HFFc6 (cell line): ENCODE measurements at places on chromosomes 1 and 21. TPM values are rescaled to one million over a fixed set of nuclear protein-coding genes. Genes with fewer than 3 reads are reported as not detected.
A peak's percentile ranks its signal among the peaks of the same experiment; 100 is the strongest.

PPIAL4G gene
- total RNA-seq, result not detected in 3 replicates

RGS4 gene
- total RNA-seq, result 37.6 to 48.3 TPM (median 42.3 TPM) in 3 replicates

ADCY10 gene
- total RNA-seq, result 0.05 to 0.36 TPM in 2 of 3 replicates, not detected in the other

DNA sequence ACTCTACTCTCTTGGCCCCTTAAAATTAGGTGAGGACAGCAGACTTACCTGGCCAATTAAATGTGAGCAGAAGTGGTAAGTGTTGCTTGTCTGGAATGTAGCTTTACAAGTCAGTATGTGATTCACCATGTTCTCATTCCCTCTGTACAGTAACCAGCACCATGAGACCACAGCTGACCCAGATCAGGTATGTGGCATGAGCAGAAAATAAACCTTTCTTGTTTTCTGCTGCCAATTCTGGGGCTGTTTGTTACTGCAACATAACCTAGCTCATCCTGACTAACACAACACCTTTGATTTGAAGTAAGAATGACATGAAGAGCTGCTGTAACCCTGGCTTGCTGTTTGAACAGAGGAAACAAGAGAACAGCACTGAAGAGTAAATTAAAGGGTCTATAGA lies 24.9 kb downstream of the ITPKB start:
- H3K27me3 ChIP-seq, result no peaks in the 10 kb centered on the region
- H3K4me1 ChIP-seq, result peaks cover 19% of the 10 kb centered on the region
- no peak for DNase-seq
- peaks cover 4% of the 10 kb centered on the region; the same call in 1 of the 2 replicates for H3K36me3 ChIP-seq
- H3K27ac ChIP-seq, result no peak overlapping the region

GCSAML gene
- not detected in 3 replicates for total RNA-seq

DNA sequence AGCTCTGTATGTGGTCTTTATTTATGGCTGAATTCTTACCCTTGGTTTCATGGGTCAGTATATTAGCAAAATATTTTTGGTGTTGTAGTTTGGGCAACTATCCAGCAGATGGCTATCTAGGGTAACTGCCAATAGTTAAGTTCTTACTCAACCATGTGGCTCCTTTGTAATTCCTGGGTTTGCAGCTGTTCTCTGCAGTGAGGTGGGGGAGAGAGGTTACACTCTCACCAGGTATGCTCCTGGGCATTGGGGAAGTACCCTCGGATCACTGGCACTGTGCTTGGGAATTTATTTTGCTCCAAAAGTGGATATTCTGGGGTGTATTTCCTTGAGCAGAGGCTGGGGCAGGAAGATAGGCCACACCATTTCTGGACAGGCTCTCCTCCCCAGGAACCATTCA lies 436.7 kb upstream of the TMPRSS15 start:
- H3K27ac ChIP-seq, result no peak overlapping the region
- H3K4me3 ChIP-seq, result no peak overlapping the region
- no peaks in the 10 kb centered on the region for H3K4me1 ChIP-seq
- no peaks in the 10 kb centered on the region for H3K36me3 ChIP-seq

GRCh38 chr1:2840036-2840809 lies 38.7 kb upstream of the TTC34 start:
- H3K27me3 ChIP-seq, result peaks cover 1% of the 10 kb centered on the region
- H3K4me3 ChIP-seq, result no peak overlapping the region
- H3K27ac ChIP-seq, result no peak overlapping the region
- DNase-seq, result no peak
- H3K36me3 ChIP-seq, result no peaks in the 10 kb centered on the region; the same call in 1 of the 2 replicates

SHE gene
- total RNA-seq, result not detected in 3 replicates

- no peak overlapping the region for H3K27ac ChIP-seq
- peaks cover 3% of the 10 kb centered on the region; the same call in 1 of the 2 replicates for H3K27me3 ChIP-seq
- H3K4me1 ChIP-seq, result peaks cover 6% of the 10 kb centered on the region; the same call in 1 of the 2 replicates
- H3K4me3 ChIP-seq, result no peak overlapping the region
- DNase-seq, result no peak
- H3K36me3 ChIP-seq, result peaks cover 5% of the 10 kb centered on the region; the same call in 1 of the 2 replicates
Observed at GRCh38 chr1:240058049-240058448, 33.6 kb upstream of the FMN2 start.

DNA sequence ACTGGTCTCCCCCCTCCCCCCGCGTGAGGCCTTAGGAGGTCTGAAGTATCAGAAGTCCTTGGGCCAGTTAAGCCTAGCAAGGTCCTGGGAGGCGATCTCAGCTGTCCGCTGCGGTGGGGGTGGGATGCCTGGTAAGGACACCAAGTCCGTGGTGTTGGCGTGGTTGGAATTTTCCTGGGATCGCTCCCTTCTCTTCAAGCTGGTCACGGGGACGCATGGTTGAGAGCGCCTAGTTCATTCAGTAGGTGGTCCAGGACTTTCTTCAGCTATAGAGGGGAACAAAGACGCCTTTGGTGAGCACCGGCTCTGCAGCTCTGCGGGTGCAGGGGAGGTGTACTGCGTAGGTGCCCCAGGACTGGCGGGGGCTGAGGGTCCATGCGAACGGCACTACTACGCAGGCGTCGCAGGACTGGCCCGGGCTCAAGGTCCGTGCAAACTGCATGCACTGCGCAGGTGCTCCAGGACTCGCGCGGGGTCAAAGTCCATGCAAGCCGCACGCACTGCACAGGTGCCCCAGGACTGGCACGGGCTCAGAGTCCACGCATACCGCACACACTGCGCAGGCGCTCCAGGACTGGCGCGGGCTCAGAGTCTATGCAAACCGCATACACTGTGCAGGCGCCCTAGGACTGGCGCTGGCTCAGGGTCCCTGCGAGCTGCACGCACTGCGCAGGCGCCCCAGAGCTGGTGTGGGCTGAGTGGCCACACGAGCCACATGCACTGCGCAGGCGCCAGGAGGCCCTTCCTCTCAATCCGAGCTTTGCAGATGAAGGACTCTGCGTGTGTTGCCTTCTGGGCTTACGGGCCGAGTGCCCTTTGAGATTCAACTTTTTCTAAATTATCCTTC lies 36.6 kb upstream of the HMGN1 start:
- H3K27me3 ChIP-seq, result peaks cover 4% of the 10 kb centered on the region; the same call in 1 of the 2 replicates
- peaks cover 5% of the 10 kb centered on the region; the same call in 1 of the 2 replicates for H3K36me3 ChIP-seq
- peak overlapping the region; percentile 59 for H3K27ac ChIP-seq

GRCh38 chr1:156816561-156817328 lies at the start of gene SH2D2A:
SH2D2A (minus strand) TSS chr1:156816848; CDS start chr1:156816708, 140 bp downstream.
- 0 out of 2 replicates have a peak within 1 kb of the TSS, but pooled peaks have one; percentile 4 for H3K4me3 ChIP-seq
- H3K4me1 ChIP-seq, result peaks cover 48% of the 10 kb centered on the region
- H3K36me3 ChIP-seq, result no peaks in the 10 kb centered on the region
- no peak within 1 kb of the TSS; the same call in 1 of the 2 replicates for H3K27ac ChIP-seq

- H3K4me1 ChIP-seq, result peaks cover 10% of the 10 kb centered on the region
- no peak overlapping the region for H3K27ac ChIP-seq
- H3K36me3 ChIP-seq, result peaks cover 10% of the 10 kb centered on the region
- no peak overlapping the region for H3K4me3 ChIP-seq
- H3K27me3 ChIP-seq, result peaks cover 6% of the 10 kb centered on the region
Observed at GRCh38 chr1:205994346-205994745, 8.8 kb downstream of the RAB7B start.

DNA sequence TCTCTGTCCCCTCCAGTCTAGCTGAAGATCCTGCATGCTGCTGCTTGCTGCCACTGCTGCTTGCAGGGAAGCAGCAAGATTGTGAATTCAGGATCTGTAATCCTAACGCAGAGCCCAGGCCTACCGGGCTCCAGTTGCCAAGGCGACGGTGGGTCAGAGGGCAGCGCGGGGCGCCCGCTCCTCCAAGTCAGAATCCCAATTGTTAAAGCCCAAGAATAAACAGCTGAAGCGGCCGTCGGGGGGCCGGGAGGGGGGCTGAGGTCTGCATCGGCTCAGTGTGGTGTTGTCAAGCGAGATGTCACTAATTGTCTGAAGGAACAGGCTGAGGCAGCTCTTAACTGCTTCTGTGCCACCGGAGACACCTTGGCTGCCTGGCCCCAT lies 36.8 kb downstream of the AHDC1 start:
- DNase-seq, result no peak
- peaks cover 5% of the 10 kb centered on the region for H3K27me3 ChIP-seq
- H3K4me1 ChIP-seq, result peaks cover 90% of the 10 kb centered on the region
- H3K36me3 ChIP-seq, result no peaks in the 10 kb centered on the region
- H3K27ac ChIP-seq, result peak overlapping the region; percentile 78; the same call in 1 of the 2 replicates
- 0 out of 2 replicates have a peak overlapping the region, but pooled peaks have one; percentile 69 for H3K4me3 ChIP-seq

GRCh38 chr1:42747125-42747524 lies 7.1 kb upstream of the CLDN19 start:
- H3K4me3 ChIP-seq, result no peak overlapping the region
- H3K27me3 ChIP-seq, result peaks cover 2% of the 10 kb centered on the region
- H3K27ac ChIP-seq, result no peak overlapping the region
- peaks cover 22% of the 10 kb centered on the region for H3K36me3 ChIP-seq

DNA sequence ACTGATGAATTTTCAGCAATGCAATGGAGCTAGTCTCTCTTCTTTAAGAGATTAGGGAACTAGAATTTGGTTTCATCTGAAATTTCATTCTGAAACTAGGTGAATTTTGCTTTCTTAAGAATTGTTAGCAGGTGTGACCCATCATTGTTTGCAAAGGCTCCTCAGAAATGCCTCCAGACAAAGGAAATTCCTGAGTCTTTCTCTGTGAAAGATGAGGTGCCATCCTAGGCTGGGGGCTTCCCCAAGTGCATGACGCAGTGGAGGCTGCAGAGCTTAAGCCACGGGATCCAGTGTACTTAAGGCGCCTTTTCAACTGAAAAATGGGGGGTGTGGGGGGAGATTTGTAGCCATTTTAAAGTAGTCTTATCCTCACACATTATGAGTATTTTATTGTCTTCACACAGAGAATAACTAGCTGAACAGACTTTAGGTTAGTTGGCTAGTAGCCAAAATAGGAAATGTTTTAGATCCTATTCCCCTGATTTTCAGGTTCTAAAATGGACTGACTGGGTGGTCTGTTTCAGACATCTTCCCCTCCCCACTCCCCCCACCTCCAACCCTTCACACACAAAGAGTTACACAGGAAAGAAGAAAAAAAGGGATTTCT lies 202.0 kb downstream of the NFIA start:
- no peak overlapping the region for H3K27ac ChIP-seq
- peaks cover 25% of the 10 kb centered on the region for H3K4me1 ChIP-seq
- DNase-seq, result no peak

DNA sequence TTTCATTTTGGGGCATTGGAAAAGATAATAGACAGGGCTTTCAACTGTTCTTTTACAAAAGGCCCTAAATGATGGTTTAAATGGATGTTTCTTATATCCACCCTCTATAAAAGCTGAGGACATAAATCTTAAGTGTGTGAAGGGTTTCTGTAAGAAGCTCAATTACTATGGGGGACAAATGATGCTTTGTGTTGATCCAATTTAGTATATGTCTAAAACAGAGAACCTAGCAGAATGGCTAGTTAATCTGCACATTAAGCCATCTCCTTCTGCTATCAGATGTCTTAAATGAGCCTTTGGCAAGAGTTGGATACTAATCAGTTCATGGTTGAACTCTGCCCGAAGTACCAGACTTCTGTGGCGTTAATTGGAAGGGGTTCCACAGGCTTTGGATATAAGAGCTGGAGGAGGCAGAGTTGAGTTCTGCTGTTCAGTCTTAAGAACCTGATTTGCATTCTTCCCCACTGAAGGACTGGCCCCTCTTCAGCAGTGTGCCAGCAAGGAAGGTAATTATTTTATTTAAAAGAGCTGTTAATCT lies 43.1 kb downstream of the PTGFRN start:
- peaks cover 16% of the 10 kb centered on the region for H3K27me3 ChIP-seq
- H3K4me1 ChIP-seq, result no peaks in the 10 kb centered on the region
- H3K4me3 ChIP-seq, result no peak overlapping the region

HMGCL gene
- 21.8 to 22.1 TPM (median 21.9 TPM) in 3 replicates for total RNA-seq

C1QTNF12 gene
- 0.46 and 0.52 TPM in 2 replicates for total RNA-seq

OR10J1 gene
- total RNA-seq, result not detected in 3 replicates

KRTAP7-1 gene
- not detected in 3 replicates for total RNA-seq

TNFAIP8L2 gene
- total RNA-seq, result not detected in 3 replicates
